Head of caudate nucleus (tissue), 42 donors: ENCODE measurements at places on chromosomes 2 and 18.

DNA sequence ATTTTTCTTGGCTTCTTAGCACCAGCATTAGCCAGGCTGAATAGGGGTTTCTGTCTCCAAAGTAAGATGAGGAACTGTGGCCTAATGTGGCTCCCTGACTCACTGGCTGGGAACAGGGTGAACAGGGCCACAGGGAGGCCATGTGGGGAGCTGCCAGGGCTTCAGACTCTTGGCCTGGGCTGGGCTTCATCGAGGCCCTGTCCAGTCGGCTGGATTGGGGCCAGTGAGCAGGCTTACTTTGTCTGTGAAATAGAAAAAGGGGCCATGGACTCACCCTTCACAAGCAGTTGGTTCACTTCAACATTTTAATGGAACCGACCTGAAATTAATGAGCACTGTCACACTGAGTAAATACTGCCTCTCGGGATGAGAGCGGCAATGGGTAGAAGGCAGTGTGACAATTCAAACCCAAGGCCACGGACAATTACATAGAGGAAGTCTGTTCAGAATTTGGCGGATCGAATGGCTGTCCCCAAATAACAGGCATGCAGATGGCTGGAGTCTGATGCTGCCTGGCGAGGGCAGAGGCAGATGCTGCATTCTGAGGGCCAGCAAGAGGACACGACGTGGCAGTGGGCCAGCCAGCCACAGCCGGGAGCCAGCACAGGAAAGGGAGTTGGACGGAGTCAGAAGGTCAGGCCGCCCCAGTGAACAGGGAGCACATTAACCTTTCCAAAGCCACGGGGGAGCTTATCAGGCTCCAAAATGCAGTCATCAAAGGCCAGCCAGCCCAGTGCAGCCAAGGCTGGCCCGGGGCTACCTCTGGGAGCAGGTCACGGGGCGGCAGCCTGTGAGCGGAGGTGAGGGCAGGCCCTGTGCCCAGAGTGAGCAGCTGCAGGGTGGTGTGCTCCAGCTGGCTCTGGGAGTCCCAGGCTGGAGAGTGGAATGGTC lies 146.6 kb upstream of the REV1 start:
- peak; percentile 55 for DNase-seq

GRCh38 chr2:185876234-185876633 lies 137.6 kb downstream of the FSIP2 start:
- DNase-seq = no peak

DNA sequence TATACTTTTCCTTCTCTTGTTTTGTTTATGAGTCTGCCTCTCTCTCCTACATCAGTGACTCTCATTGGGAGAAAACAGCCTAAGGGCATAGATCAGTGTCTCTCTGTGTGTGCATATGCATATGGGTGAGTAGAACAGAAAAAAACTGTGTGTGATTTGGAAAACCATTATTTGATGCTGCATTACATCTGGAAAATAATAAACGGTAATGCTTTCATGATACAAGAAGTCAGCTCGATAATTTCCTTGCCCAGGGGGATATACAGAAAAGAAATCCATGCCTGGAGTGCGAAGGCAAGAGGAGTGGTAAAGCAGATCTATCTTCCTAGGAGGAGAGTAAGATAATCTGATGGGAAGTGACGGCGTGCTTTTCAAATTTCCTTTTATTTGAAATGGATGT lies 221.5 kb upstream of the LYPD1 start:
- DNase-seq = no peak

DNA sequence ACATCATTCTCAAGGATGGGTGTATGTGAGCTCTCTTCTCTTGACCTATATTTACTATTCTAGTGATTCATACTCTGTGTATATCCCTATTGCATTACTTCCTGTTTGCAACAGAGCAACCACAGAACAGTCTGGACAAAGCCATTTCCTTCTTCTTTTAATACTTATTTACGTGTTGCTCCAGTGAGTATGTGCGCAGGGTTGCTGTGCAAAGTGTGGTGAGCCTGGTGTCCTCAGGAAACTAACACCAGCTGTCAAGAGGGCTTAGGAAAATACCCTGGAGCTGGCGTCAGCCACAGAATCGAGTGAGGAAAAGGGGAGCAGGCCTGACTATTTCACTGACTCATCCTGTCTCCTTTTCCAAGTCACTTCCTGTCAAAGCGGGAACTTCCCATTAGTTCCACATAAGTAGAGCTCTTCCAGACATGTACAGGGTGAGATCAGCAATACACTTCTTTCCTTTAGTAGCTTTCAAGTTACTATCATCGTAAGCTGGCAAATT lies 214.1 kb upstream of the COPS8 start:
- no peak for DNase-seq

DNA sequence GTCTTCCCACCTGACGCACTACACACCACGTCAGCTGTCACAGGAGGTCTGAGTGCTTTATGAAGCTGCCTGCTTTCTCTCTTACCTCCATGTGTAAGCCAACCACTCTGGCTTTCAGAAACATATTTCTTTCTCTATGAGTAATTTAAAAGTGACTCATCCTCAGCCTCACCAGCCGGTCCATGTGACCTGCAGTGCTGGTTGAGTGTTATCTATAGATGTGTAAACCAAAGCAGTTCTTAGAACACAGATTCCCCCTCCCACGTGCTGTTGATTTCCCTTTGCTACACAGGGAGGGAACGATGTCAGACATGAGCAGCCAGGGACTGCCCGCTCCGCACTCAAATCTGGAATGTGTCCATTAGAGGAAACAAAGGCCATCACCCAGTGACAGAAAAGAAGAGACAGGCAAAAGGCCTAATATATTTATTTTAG lies 157.8 kb downstream of the BCL2 start:
- peak; percentile 28 for DNase-seq
